Left lung (tissue), 14 donors: ENCODE measurements at places on chromosomes 5 and 9. TPM values are rescaled to one million over a fixed set of nuclear protein-coding genes. Genes with fewer than 3 reads are reported as not detected.

ARL14EPL gene
- total RNA-seq = not detected

SAPCD2 gene
- 4.6 TPM for total RNA-seq

VCAN gene
- total RNA-seq = 335 TPM

PCDHGA3 gene
- 1.8 TPM for total RNA-seq

MYMK gene
- total RNA-seq = not detected

CDHR2 gene
- 0.26 TPM for total RNA-seq

ERAP2 gene
- total RNA-seq = 34.5 TPM

IRGM gene
- total RNA-seq = not detected

MRRF gene
- 35.7 TPM for total RNA-seq

MTAP gene
- 35.6 TPM for total RNA-seq

CTNND2 gene
- 1.2 TPM for total RNA-seq

C6 gene
- total RNA-seq = 6.1 TPM

GRCh38 chr9:127452691-127453090 lies 1.4 kb downstream of the LRSAM1 start:
- H3K4me3 ChIP-seq = no peak overlapping the region
- H3K27ac ChIP-seq = peak overlapping the region; percentile 87
- DNase-seq = peak; percentile 21
- H3K36me3 ChIP-seq = no peaks in the 10 kb centered on the region
- H3K27me3 ChIP-seq = no peaks in the 10 kb centered on the region

GRCh38 chr5:73799401-73799972 lies 173.5 kb downstream of the ARHGEF28 start:
- no peak overlapping the region for H3K4me3 ChIP-seq
- H3K36me3 ChIP-seq = no peaks in the 10 kb centered on the region
- H3K27me3 ChIP-seq = no peaks in the 10 kb centered on the region
- DNase-seq = no peak
- no peak overlapping the region for H3K27ac ChIP-seq
- H3K4me1 ChIP-seq = peaks cover 7% of the 10 kb centered on the region

GRCh38 chr9:35367451-35367850 lies 122.5 kb upstream of the RUSC2 start:
- H3K27ac ChIP-seq = no peak overlapping the region
- H3K4me3 ChIP-seq = no peak overlapping the region
- no peak for DNase-seq
- H3K4me1 ChIP-seq = no peaks in the 10 kb centered on the region

DNA sequence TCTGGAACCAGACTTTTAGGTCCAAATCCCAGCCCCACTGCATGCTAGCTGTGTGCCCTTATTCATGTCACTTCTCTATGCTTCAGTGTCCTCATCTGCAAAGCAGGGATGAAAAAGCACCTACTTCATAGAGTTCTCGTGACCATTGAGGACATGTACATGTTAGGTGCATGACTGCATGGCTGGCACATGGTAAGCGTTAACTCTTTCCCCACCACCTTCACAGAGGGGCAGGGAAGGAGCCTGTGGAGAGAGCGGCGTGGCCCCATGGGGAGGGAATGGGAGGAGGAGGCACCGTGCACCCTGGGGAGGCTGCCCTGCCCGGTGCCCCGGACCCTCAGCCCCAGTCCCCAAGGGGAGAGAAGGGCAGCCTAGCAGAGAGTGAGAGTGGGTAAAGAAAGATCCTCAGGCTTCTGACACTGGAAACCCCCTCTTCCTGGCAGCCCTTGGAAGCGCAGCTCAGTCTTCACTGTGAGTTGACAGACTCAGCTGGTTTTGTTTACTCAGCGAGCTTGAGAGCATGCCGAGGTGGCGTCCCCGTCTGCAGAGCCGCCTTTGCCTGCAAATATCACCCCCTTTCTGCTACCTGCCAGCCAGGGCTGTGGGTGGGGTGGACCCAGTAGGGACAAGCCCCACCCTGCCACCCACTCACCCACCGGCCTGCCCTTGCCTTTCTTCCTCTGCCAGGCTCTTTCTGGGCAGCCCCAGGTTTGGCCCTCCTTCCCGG lies 10.6 kb upstream of the ANGPTL2 start:
- H3K4me3 ChIP-seq = no peak overlapping the region
- no peaks in the 10 kb centered on the region for H3K27me3 ChIP-seq
- peak overlapping the region; percentile 80 for H3K27ac ChIP-seq
- H3K4me1 ChIP-seq = peaks cover 38% of the 10 kb centered on the region
- no peaks in the 10 kb centered on the region for H3K36me3 ChIP-seq
- peak; percentile 76 for DNase-seq

GRCh38 chr5:154895606-154896561 lies 37.5 kb downstream of the CNOT8 start:
- peaks cover 6% of the 10 kb centered on the region for H3K4me1 ChIP-seq
- no peak overlapping the region for H3K27ac ChIP-seq
- no peaks in the 10 kb centered on the region for H3K36me3 ChIP-seq

DNA sequence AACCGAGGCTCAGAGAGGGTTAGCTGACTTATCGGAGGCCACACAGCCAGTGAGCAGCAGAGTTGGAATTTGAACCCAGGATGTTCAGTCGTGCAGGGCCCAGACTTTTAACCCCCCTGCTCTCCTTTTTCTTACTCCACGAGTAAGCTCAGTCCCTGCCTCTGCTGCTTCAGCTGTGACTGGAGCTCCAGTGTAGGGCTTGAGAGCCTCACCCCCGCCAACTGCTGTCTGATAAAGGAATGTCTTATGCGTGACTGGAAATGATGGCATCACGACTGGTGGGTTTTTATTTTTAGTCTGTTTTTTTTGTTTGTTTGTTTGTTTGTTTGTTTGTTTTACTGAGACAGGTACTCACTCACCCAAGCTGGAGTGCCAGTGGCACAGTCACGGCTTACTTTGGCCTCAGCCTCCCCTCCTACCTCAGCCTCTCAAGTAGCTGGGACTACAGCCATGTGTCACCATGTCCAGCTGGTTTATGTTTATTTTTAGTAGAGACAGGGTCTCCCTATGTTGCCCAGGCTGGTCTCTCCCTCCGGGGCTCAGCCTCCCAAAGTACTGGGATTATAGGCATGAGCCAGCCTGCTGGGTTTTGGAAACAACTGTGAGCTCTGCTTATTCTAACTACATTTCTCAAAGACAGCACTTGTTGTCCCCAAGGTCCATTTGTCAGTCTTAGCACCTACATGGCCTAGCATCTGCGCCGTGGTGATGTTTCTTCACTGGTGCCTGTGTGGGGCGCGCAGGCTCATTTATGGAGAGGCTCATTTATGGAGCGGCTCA lies 52.5 kb upstream of the NCS1 start:
- no peak overlapping the region for H3K4me3 ChIP-seq
- no peaks in the 10 kb centered on the region for H3K36me3 ChIP-seq
- H3K27ac ChIP-seq = no peak overlapping the region
- no peaks in the 10 kb centered on the region for H3K27me3 ChIP-seq

GRCh38 chr5:8953016-8953415 lies 592.9 kb downstream of the SEMA5A start:
- H3K27me3 ChIP-seq = no peaks in the 10 kb centered on the region
- H3K4me1 ChIP-seq = no peaks in the 10 kb centered on the region
- no peak for DNase-seq
- no peak overlapping the region for H3K27ac ChIP-seq

DNA sequence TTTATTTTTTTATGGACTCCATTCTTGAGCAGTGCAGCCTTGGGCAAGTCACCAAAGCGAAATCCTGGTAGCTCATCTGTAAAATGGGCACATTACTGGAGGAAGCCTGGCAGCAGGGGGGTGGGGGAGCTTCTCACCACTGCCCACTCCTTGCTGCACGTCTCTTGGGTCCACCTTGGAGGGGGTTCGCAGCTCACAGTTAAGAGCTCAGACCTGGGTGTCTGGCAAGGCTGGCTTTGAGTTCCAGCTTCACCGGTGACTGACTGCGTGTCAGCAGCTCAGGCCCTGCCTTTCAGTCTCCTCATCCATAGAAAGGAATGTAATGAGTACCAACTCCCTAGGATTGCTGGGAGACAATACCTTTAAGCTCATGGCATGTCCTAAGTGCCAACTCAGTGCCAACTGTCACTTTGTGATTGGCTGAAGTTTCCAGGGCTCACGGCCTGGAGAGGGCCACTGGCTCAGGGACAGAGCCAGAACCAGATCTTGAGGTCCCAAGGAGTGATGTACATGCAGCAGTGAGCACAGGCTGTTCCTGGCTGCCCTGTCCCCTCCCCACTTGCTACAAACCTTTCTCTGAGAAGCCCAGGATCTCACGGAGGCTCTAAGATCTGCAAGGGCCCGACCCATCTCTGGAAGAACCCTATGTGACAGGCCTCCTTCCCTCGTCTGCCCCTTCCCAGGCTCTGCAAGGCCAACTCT lies 72.9 kb downstream of the C9orf50 start:
- no peak overlapping the region for H3K4me3 ChIP-seq
- no peak for DNase-seq
- H3K27ac ChIP-seq = peak overlapping the region; percentile 67
- no peaks in the 10 kb centered on the region for H3K36me3 ChIP-seq
- peaks cover 4% of the 10 kb centered on the region for H3K4me1 ChIP-seq

DNA sequence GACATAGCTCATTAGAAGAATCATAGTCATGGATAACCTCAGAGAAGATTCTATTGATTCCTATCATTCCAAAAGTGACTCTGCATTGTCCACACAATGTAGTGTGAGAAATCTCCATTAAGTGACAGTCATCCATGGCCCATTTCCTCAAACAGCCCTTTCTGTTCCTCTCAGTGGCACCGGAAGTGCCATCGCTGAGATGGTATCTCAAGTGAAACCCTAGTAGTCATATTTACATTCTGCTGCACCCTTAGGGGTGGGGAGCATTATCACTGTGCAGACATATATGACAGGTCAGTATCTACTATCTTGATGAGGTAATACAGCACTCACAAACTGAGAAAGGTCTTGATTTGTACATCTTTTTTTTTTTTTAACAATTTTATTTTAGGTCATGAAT lies 55.4 kb upstream of the MIER3 start:
- H3K4me3 ChIP-seq = no peak overlapping the region
- H3K27me3 ChIP-seq = no peaks in the 10 kb centered on the region
- H3K36me3 ChIP-seq = no peaks in the 10 kb centered on the region
- H3K4me1 ChIP-seq = no peaks in the 10 kb centered on the region

- no peak overlapping the region for H3K4me3 ChIP-seq
- H3K27ac ChIP-seq = no peak overlapping the region
- H3K27me3 ChIP-seq = no peaks in the 10 kb centered on the region
- no peaks in the 10 kb centered on the region for H3K36me3 ChIP-seq
- peaks cover 14% of the 10 kb centered on the region for H3K4me1 ChIP-seq
- no peak for DNase-seq
Observed at GRCh38 chr5:65043843-65044359, 275.2 kb downstream of the CWC27 start.

DNA sequence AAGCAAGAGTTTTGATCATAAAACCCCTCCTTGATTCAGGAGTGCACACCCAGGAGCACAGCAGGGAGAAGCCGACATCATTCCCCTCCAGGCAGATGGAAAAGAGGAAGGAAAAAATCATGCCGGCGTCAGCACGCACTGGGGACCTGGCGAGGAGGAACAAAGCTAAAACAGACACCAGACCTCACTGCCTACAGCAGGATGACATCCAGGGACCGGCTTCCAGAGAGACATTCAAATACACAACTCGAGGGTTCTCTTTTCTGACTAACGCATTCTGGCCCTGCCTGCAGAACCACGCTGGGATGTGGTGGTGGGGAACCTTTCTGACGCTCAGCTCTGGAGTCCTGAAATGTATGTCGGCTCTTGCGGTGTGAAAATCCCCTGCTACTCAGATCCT lies 2.7 kb downstream of the UBAC1 start:
- H3K4me1 ChIP-seq = peaks cover 5% of the 10 kb centered on the region
- H3K36me3 ChIP-seq = no peaks in the 10 kb centered on the region
- no peak overlapping the region for H3K4me3 ChIP-seq
- H3K27me3 ChIP-seq = no peaks in the 10 kb centered on the region
- H3K27ac ChIP-seq = no peak overlapping the region
- peak; percentile 55 for DNase-seq

GRCh38 chr5:34905564-34905963 lies 9.7 kb downstream of the RAD1 start:
- peaks cover 40% of the 10 kb centered on the region for H3K36me3 ChIP-seq
- H3K27ac ChIP-seq = no peak overlapping the region

DNA sequence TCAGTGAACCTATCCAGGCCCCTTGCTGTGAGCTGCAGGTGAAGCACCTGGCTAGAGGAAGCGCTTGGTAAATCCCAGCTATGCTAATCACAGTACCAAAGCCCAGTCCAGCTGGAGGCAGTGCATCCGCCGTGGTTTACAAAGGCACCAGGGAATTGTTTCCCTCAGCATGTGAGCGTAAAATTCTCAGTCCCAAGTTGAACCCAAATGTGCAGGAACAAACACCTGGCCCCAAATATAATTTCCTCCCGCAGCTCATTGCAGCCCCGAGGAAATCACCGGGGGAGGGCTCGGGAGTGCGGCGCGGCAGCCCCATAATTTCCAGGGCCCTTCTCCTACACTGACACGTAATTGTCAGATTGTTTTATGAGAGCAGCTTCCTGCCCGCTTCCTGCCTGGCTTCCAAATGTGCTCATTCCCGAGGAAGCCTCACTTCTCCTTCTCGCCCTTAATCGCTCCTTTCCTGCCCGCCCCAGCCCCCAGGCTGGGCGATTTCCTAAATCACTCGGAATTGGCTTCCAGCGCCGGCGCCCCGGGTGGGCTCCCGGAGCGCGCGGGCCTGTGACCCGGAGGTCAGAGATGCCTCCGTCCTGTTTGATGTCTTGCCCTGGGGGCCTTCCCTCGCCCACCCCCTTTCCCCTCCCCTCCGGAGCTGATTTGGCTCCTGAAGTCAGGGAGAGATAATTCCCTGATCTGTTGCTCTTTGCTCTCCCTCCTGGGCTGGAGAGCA lies 134.4 kb downstream of the FGF1 start:
- no peaks in the 10 kb centered on the region for H3K27me3 ChIP-seq
- no peak overlapping the region for H3K27ac ChIP-seq
- no peaks in the 10 kb centered on the region for H3K4me1 ChIP-seq
- H3K4me3 ChIP-seq = no peak overlapping the region

DNA sequence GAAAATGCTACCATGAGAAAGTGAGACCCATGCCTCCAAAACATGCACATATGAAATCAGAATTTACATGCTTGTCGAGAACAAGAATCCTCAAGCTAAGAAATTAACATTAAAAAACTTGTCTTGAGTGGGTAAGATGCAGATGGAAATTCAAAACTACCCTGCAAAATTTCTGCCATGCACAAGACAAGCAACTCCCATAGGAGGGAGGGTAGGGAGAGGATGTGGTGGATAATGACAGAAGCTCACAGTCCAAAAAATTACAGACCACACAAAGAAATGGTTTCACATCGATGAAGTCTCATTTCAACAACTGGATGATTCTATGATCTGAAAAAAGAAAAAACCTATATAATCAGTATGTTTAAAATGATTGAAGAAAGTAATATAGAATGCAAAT lies 319.9 kb upstream of the PTGER4 start:
- H3K4me3 ChIP-seq = no peak overlapping the region
- H3K27ac ChIP-seq = no peak overlapping the region
- no peaks in the 10 kb centered on the region for H3K36me3 ChIP-seq
- peaks cover 4% of the 10 kb centered on the region for H3K4me1 ChIP-seq

GRCh38 chr9:117927354-117927753 lies 223.2 kb downstream of the TLR4 start:
- H3K27me3 ChIP-seq = no peaks in the 10 kb centered on the region
- H3K4me3 ChIP-seq = no peak overlapping the region
- DNase-seq = no peak
- H3K4me1 ChIP-seq = no peaks in the 10 kb centered on the region
- H3K27ac ChIP-seq = no peak overlapping the region
- no peaks in the 10 kb centered on the region for H3K36me3 ChIP-seq

- no peak overlapping the region for H3K27ac ChIP-seq
- DNase-seq = no peak
- no peak overlapping the region for H3K4me3 ChIP-seq
- H3K4me1 ChIP-seq = no peaks in the 10 kb centered on the region
- H3K27me3 ChIP-seq = no peaks in the 10 kb centered on the region
- H3K36me3 ChIP-seq = no peaks in the 10 kb centered on the region
Observed at GRCh38 chr5:162160401-162160800, 92.8 kb downstream of the GABRG2 start.

GRCh38 chr9:92180669-92181181 lies 65.5 kb upstream of the SPTLC1 start:
- no peaks in the 10 kb centered on the region for H3K4me1 ChIP-seq
- no peaks in the 10 kb centered on the region for H3K27me3 ChIP-seq
- no peak overlapping the region for H3K4me3 ChIP-seq
- no peak for DNase-seq
